Tibial nerve (tissue), 4 donors: ENCODE measurements at places on chromosomes 16 and 17. TPM values are rescaled to one million over a fixed set of nuclear protein-coding genes. Genes with fewer than 3 reads are reported as not detected.

DNA sequence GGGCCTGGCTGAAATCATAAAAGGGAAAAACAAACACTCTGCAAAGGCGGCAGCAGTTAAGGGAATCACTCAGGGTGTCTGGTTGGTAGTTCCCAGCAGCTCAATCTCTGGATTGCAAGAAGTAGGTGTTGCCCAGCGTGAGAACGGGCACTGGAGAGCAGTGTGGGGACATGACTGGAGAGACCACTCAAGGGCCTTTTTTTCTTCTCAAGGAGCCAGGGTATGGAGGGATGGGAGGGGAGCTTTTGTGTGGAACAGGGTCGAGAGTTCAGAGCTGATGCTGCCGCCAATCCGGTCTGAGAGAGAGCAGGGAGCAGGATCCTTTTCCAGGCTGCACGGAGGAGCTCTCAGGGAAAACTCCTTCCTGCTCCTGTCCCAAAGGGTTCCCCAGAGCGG, 15.2 kb downstream of the SCNN1B start:
- no peak for DNase-seq

Gene GNG13
- not detected for total RNA-seq

Gene TBC1D3E
- total RNA-seq, result not detected

- no peak for DNase-seq
These were observed at the start of gene MPO for GRCh38 chr17:58280480-58281217. Gene MPO (minus strand): TSS chr17:58280935. CDS start chr17:58280758, 177 bp downstream.

Gene ZFPM1
- total RNA-seq, result 1.2 TPM

DNA sequence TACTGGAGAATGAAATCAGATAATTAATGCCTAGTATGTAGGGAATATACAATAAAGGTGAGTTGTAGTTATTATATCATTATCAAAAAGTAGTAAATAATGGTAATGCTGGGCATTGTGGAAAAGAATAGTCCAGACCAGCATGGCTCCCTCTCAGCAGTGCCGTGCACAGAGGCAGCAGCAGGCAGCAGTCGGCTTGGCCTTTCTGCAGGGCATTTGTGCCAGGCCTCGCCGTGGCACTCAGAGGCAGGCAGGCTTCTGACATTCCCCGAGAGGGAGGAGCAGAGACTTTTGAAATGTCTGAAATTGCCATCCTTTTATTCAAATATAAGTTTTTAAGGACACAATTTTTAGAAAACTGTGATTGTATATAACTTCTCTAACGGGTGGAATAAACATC, 15.0 kb downstream of the KIAA0513 start:
- DNase-seq, result no peak

GRCh38 chr17:8144401-8145231, 7.6 kb downstream of the PER1 start:
- DNase-seq, result no peak

- DNase-seq, result no peak
These were observed 8.1 kb upstream of the TMEM100 start for GRCh38 chr17:55730808-55731207.

DNA sequence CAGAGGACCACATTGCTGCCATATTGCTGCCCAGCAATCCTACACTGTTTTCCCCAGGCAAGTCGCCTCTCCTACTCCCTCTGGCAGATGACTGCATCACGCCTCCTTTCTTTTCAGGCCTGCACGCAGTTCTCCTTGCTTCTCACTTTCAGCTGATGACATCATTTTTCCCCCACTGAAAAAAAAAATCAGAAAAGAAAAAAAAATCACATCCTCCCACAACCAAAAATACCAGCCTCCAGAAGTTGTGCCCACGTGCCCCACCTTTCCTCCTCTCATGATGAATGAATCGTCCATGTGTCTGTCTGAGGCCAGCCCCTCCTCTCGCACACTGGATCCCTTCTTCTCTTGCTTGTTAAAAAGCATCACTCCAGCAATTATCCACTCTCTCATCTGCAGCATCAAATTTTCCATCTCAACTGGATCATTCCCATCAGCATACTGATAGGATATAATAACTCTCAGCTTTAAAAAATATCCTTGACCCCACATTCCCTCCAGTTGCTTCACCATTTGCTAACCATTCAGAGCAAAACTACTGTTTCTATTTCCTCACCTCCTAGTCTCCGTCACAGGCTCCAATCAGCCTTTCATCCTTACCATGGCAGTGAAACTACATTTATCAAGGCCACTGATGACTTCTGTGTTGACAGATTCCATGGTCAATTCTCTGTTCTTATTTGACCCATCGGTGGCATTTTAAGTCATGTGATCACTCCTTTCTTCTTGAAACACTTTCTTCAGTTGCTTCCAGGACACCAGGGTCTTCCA, 30.1 kb upstream of the DYNLL2 start:
- no peak for DNase-seq

DNA sequence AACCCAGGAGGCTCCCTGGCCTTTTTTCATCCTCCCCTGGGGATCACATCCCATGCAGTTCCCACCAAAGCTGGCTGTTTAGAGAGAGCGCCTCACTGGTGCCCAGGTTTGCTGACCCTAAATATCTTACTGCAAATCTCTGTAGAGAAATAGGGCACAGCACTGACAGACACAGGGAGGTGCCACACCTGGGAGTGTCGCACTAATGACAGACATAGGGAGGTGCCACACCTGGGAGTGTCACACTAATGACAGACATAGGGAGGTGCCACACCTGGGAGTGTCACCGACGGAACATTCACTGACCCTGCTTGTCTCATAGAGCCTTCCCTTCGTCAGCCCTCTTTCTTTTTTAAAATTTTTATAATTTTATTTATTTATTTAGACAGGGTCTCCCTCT, 25.6 kb downstream of the UNK start:
- DNase-seq, result no peak

- DNase-seq, result no peak
These were observed 31.8 kb downstream of the PITPNM3 start for GRCh38 chr17:6524520-6524919.

GRCh38 chr16:14263769-14264168, 192.7 kb downstream of the MRTFB start:
- DNase-seq, result no peak

Gene PLEKHG4
- total RNA-seq, result 39.0 TPM

GRCh38 chr16:17784073-17784472, 313.3 kb upstream of the XYLT1 start:
- no peak for DNase-seq

DNA sequence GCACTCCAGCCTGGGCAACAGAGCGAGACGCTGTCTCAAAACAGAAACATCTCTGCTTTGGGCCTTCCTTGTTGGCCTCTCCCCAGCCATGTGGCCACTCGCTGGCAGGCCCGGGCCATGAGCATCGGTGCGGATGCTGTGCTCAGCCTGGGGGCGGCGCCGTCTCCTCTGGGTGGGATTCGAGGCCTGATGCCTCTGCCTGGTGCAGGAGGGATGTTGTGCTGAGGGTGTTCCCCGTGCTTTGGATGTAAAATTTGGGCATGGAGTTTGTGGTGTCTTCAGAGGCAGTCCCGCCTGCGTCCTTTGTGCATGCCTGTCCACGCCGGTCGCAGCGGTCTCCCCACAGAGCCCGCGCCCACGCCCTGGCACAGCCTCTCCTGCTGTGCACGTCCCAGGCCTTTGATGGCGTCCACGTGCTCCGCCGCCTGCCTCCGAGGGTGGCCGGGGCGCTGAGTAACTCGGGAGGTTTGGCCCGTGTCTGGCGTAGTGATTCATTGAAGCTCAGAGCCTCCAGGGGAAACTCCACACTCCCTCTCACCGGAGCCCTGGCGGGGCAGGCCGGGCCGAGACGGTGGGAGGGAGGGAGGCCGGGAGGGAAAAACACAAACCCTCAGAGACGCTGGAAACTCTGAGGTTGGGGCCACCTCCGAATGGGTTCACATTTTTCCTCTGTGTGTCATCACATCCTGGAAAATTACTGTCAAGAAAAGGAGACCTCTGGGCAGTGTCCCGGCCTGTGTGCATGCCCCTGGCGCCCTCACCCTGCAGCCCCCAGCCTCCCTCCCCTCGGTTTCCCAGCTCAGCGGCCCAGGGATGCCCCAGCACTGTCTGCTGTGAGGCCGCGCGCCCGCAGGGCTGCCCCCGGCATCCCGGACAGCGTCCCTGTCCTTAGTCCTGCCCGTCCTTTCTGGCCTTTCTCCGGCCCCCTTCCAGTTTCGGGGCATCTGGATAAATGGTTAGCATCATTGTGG, 19.0 kb downstream of the CENPX start:
- DNase-seq, result peak; percentile 50

- no peak for DNase-seq
These were observed 54.3 kb upstream of the CA10 start for GRCh38 chr17:52212851-52213250.

Gene KRT24
- total RNA-seq, result 0.20 TPM

Gene SLC16A13
- 1.8 TPM for total RNA-seq

Gene GLP2R
- 0.21 TPM for total RNA-seq

- DNase-seq, result no peak
These were observed 139.6 kb downstream of the HS3ST3A1 start for GRCh38 chr17:13462146-13462545.

Gene KCNG4
- not detected for total RNA-seq

Gene UMOD
- not detected for total RNA-seq

DNA sequence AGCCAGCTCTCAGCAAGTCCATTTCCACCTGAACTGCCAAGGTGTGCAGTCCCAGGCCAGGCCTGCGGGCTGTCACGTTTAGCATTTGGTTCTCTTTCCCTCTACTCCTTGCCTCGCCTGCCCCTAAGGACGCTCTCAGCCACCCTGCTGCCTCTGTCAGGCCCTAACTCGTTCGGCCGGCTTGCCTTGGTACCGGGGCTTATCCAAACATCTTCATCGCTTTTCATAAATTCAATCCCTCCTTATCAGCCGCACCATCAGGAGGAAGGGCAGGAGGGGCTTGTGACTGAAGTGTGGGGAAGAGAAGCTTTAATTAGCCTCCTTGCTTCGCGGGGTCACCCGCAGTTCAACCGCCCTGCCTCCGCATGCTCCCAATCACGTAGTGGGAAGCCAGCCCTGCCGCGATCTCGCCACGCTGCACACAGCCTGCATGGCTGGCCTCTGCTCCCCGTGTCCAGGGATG, 231.1 kb downstream of the SOX9 start:
- no peak for DNase-seq

Gene NPIPB13
- 5.7 TPM for total RNA-seq

- no peak for DNase-seq
These were observed 31.4 kb downstream of the B9D1 start for GRCh38 chr17:19331134-19331533.

DNA sequence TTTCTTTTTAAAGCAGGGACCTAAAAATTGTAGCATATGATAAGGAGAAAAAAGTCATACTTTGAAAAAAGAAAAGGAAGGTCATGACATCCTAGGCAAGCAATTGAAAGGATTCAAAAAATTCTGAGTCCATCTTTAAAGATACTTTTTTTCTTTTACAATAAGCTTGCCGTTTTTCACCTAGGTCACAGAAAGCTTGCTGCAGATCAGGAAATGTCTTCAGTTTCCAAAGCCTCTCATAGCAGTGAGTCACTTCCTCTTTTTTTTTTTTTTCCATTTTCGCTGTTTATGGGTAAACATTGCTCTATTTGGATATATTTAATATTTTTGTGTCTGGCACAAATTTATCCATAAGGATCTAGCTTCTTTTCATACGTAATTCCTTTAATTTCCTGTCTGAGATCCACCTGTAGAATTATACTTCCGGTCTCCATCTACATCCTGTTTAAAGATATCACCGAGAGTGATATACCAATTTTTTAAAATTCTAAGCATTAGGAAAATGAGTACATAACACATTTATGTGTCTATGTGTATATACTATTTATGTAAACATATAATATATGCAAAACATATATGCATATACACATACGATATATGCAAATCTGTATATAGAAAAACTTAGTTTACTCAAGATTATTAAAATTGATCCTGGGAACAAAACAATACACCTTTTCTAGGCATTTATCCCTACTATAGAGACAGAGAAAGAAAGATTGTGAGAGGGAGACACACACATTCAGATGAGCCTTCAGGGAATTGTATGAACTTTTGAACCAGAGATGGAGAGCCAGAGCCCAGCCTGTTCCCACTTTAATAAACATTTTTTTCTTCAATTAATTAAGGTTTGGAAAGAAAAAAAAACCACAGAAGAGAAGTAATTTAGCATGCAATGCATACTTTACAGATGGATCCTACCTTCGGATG, 134.4 kb downstream of the SKAP1 start:
- no peak for DNase-seq

- DNase-seq, result no peak
These were observed 62.4 kb downstream of the STH start for GRCh38 chr17:46061435-46061834.

Gene FBXO39
- total RNA-seq, result not detected

DNA sequence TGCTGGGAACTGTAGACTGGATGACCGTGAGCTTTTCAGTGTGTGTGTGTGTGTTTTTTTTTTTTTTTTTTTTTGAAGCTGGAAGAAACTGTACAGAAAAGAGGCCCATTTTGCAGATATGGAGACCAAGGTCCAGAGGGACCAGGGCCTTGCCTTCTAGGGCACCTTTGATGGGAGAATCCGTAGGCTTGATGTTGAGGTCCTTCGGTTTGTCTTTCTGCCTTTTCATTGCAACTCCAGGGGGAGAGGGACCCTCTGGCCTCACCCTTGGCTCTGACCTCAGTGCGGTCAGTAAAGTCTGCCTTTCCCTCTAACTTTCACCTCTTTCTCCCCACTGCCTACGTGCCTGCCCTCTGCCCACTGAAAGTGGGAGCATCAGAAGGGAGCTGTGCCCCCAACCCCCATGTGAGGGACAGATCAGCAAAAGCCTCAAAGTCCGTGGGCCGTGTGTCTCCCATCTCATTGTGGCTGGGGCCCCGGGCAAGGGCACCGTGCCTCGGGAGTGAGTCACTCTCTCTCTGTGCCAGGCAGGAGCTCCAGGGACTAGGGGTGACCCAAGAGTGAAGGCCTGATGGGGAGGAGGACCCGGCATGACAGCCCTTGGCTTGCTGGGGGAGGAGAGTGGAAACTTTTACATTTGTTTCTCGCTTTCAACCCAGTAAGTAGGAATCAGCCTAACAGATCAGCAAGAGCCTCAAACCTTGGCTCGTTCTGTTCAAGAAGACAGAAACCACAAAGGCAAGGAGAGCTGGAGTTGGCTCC, 123.6 kb downstream of the CMIP start:
- no peak for DNase-seq

- DNase-seq, result no peak
These were observed 1.9 kb downstream of the CREBBP start for GRCh38 chr16:3878610-3879009.

DNA sequence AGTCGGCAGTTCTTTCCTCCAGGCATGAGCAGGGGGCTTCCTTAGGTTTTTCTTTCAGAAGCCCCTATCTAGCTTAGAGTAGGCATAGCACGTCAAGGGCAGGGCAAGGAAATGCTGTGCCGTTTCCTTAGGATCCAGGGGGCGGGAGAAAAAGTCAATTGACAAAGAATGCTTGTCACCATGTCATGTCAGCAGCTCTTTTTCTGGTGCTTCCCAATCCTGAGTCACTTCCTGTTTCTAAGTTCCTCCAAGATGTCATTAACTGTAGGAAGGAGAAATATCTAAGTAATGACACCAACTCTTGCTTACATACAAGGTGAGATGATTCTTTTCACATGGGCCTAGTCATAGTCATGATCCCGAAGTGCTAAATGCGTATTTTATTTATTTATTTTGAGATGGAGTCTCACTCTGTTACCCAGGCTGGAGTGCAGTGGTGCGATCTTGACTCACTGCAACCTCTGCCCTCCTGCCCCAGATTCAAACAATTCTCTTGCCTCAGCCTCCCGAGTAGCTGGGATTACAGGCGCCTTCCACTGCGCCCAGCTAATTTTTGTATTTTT, 35.2 kb downstream of the GJC1 start:
- no peak for DNase-seq

GRCh38 chr16:81901484-81901883, 109.8 kb downstream of the SDR42E1 start:
- DNase-seq, result no peak

Gene ITPRIPL2
- total RNA-seq, result 51.3 TPM
